ENCODE measurements at places on chromosomes 12 and 14.

GRCh38 chr12:79141776-79142175 lies 277.2 kb downstream of the SYT1 start:
- no peak for DNase-seq

GRCh38 chr12:46472893-46473633 lies 100.5 kb upstream of the SLC38A2 start:
- no peak for DNase-seq

GRCh38 chr14:96587823-96588385 lies 85.7 kb downstream of the PAPOLA start:
- no peak for DNase-seq

DNA sequence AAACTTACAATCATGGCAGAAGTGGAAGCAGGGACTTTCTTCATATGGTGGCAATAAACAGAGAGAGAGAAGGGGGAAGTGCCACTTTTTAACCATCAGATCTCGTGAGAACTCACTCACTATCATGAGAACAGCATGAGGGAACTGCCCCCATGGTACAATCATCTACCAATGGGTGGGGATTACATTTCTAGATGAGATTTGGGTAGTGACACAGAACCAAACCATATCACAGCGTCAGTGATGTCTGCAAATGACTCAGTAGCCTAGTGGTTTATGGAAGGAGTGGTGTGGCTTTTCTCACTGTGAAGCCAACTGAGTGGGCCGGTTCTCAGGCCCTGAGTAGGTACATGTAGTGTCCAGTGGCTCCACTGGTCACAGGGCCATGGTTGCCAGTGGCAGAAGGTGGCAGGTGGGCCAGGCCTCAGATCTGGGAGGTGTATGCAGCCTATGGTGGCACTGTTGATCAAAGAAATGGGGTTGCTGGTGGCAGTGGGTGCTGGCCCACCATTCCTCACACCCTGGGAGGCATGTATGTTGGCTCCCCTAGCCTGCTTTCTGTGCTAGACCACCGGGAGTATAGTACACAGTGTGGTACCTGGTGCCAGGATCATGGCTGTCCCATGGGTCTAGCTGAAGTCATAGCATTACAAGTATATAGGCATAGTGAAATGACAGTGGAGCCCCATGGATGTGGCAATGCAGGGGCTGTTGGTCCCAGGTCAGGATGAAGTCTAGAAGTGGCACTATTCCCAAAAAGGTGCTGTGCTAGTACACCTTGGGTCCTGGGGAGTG lies 191.9 kb downstream of the NUBPL start:
- no peak for DNase-seq

DNA sequence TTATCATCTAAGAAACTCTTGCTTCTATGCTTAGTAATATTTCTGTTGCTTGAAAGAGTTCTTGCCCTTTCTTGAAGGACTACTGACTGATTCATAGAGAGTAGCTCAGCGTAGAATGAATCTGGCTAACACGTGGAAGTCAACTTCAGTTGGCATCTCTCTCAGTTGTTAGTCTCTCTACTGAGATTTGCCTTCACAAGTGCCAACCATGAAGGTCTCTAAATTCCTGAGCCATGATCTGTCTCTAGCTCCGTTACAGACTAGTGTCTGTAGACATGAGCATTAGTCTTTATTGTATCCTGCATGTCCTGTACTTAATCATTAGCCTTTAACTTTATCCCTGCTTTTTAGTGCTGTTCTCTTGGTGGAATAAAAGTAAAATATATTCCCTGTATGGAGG lies 19.1 kb upstream of the ALX1 start:
- DNase-seq, result no peak

GRCh38 chr14:104442107-104442551 lies 137.4 kb upstream of the C14orf180 start:
- no peak for DNase-seq

Data from GOT3 (cell line).